ENCODE measurements at places on chromosomes 5 and 9.

- DNase-seq = peak; percentile 81
Observed at GRCh38 chr5:141476132-141476911, 556 bp downstream of the PCDHGC3 start.

GRCh38 chr9:133792721-133793470 is 54.7 kb upstream of the SARDH start:
- peak; percentile 84 for DNase-seq

- DNase-seq = peak; percentile 73
Observed at GRCh38 chr9:35051069-35051967, 21.1 kb downstream of the VCP start.

GRCh38 chr5:93019896-93020295 is 561.1 kb downstream of the NR2F1-AS1 start:
- DNase-seq = no peak

GRCh38 chr5:143350751-143351602 is 52.5 kb downstream of the NR3C1 start:
- DNase-seq = peak; percentile 89

- no peak for DNase-seq
Observed at GRCh38 chr5:74567411-74567995, 73.0 kb downstream of the ENC1 start.

DNA sequence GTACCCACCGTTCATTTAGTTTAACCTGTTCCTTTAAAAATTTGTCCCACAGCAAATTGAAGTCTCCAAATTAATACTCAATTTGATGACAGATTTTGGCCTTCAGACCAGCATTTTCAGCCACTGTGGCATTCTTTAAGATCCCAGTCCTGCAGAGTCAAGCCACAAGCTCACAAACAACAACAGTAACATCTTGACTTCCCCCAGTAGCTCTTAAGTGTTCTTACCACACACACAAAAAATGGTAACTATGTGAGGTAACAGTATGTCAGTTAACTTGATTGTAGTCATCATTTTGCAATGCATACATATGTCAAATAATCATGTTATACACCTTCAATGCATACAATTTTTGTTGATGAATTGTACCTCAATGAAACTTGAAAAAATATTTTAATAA is 247.9 kb downstream of the LURAP1L start:
- DNase-seq = peak; percentile 12

DNA sequence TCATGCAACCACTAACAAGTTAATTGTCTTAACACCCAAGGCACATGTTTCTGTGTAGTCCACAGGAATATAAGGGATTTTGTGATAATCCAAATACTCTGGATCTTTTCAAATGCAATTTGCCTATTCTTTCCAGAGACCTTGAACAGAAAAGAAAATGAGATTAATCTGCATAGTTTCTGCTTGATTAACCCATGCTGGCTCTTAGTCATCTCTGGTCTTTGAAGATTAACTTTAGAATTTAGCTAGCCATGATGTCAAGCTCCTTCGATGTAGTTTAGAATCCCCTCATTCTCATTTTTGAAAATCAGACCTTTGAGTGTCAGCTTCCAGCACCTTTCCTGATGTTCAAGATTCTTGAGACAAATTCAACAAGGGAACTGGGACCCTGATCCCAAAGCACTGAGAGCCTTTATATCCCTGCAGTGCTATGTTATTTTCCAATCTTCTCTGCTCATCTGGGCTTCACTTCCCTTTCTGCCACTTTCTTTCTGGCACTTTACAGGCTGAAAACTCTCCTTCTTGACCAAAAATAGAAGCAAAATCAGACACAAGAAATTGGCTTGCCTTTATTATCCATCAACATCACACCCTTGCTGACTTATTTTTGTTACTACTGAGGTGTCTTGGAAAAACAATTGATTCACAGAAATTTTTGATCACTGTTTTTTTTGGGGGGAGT is 155.5 kb downstream of the PALM2AKAP2 start:
- no peak for DNase-seq
